ENCODE measurements at places on chromosomes 13 and 19.

- peak; percentile 32 for DNase-seq
Measured at GRCh38 chr13:109867766-109868165, 81.4 kb upstream of the IRS2 start.

GRCh38 chr13:83815598-83815997 is 66.7 kb downstream of the SLITRK1 start:
- DNase-seq = no peak

- no peak for DNase-seq
Measured at GRCh38 chr19:6020166-6020882, 42.4 kb upstream of the RANBP3 start.

GRCh38 chr19:19657397-19657783 is 6.1 kb downstream of the ATP13A1 start:
- DNase-seq = no peak

DNA sequence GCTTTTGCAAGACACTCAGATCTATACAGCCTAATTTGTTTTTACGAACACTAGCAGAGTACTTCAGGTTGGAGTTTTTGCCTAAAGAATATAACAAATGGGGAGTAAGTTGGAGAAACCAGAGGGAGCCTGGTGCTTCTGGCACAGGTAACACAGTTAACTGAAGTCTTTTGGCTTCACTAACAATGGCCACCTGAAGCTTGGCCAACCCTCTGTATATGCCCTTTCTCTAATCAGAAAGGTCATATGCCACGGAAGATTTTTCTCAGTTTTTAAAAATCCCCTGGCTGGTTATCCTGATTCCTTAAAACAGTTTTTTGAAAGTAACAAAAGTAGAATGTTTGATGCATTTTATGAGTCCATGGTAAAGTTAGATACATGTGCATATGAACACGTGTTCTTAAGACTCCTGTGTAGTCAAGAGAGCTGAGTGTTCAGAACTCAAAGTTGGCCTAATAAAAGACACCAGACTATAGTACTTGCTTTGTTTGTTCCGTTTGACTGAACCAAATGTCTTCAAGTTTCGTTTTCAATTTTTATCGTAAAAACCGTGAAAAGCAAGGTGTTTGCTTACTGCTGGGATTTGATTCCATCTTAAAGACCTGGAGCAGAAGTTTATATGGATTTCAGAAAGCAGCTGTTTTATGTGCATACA is 137.5 kb downstream of the KCNRG start:
- DNase-seq = no peak

DNA sequence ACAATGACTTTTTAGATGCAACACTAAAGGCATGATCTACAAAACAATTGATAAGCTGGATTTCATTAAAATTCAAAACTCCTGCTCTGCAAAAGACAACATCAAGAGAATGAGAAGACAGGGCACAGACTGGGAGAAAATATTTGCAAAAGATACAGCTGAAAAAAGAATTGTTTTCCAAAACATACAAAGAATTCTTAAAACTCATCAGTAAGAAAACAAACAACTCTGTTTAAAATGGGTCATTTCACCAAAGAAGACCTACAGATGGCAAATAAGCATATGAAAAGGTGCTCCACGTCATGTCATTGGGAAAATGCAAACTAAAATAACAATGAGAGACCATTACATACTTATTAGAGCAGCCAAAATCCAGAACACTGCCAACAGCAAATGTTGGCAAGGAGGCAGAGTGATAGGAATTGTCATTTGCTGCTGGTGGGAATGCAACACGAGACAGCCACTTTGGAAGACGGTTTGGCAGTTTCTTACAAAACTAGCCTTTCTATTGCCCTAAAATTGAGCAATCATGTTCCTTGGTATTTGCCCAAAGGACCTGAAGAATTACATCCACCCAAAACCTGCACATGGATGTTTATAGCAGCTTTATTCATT is 39.2 kb downstream of the FLT1 start:
- DNase-seq = no peak

DNA sequence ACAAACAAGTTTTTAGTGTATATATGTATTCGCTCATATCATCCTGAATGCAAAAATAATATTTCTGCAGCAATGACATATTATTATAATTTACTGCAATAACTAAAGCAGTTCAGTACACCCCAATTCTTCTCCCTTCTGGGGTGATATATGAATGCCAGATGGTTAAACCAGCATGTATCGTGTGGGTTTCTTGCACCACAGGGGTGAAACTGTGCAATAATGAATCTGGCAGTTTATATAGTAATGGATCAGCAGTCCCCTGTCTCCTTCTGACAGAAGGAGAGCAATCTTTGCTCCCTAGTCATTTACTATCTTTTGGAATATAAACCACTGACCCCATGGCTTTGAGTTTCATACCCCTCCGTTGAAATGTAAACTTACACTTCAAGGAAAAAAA is 228.6 kb upstream of the KLHL1 start:
- DNase-seq = no peak

DNA sequence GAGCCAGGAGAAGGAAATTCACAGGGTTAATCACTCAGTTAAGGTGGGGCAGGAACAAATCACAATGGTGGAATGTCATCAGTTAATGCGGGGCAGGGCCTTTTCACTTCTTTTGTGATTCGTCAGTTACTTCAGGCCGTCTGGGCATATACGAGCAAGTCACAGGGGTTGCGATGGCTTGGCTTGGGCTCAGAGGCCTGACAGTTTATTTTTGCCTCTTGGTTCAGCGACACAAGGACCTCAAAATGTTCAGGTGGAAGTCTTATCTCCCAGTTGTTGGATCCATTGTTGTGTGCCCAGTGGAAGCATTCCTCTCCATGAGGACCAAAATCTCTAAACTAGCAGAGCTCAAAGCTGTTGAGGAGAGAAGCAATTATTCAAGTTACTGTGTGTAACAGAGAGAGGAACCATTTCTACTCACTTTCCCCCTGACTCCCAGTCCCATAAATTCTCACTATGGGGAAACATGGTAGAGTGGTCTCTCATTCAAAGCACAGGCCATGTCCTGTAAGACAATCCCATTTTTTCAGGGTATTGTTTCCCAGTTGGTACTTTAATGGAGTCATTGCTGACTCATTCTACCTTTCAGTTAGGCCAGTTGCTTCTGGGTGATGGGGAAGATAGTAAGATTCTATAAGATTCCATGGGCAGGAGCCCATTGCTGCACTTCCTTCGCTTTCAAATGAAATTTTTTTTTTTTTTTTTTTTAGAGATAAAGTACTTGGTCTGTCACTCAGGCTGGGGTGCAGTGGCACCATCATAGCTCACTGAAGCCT is 8.8 kb upstream of the COX7A1 start:
- DNase-seq = no peak

DNA sequence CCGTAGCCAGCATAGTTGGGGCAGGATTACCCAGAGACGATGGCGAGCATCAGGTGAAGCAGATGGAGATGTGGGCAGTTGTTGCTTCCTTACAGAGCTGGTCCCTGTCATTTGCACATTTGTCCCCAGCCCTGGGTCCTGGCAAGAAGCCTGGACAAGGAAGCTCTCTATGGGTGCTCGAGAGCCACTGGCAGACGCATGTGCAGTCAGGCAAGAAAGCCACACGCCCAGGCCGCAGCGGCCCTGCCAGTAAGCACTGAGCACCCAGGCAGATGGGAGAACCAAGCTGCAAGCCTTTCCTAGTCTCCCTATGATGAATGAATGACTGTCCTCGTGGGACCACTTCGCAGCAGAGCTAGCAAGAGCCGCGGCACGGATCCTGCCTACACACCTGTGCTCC is 182.8 kb downstream of the FOXO1 start:
- no peak for DNase-seq

- DNase-seq = peak; percentile 4
Measured at GRCh38 chr19:18053576-18054219, 33.0 kb downstream of the IL12RB1 start.

- no peak for DNase-seq
Measured at GRCh38 chr13:51071493-51071892, 39.6 kb downstream of the C13orf42 start.

DNA sequence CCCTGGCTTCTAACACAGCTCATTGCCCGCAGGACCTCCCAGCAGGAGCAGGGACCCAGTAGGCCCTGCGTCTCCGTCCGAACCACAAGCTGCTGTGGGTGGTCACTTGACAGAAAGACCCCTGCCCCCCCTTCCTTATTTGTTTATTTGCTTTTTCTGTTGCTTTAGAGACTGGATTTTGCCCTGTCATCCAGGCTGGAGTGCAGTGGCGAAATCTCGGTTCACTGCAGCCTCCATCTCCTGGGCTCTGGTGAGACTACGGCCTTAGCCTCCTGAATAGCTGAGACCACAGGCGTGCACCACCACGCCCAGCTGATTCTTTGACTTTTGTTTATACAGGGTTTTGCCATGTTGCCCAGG is 7.6 kb upstream of the PTBP1 start:
- no peak for DNase-seq

GRCh38 chr13:64782466-64782865 is 2447.7 kb downstream of the PCDH9 start:
- no peak for DNase-seq

DNA sequence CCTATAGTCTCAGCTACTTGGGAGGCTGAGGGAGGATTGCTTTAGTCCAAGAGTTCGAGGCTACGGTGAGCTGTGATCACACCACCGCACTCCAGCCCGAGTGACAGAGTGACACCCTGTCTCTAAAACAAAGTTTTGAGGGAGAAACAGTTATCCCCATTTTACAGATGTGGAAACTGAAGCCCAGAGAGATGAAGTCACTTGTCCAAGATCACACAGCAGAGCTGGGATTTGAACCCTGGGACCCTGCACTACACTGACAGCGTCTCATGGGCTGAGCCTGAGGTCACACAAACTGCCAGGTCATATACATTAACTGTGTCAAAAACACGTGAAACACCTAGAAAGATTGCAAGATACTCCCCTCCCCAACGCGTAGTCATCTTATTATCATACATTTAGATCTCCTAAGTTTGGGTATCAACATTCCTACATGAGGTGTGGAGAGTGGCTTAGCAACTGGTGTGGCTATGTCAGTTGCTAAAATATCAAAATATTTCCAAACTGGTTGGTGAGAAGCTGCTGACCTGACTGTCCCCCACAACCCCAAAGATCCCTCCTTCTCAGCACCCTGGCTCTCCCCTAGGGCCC is 8.2 kb downstream of the FCGBP start:
- no peak for DNase-seq

DNA sequence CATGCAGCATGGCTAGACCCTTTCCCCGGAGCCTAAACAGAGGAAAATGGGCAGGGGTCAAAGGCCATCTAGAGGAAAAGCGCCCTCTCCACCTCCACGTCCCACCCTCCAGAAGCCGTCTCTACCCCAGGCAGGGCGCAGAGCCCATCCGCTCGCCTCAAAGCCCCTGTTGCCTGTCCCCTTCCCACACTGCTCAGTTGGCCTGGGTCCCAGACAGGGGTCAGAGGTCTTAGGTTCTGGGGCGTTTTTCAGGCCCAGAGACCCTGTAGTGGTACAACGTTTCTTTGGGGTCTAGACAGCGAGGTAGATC is 285 bp downstream of the TMEM143 start:
- DNase-seq = no peak

- no peak for DNase-seq
Measured at GRCh38 chr19:3220576-3220975, 3.9 kb upstream of the CELF5 start.

DNA sequence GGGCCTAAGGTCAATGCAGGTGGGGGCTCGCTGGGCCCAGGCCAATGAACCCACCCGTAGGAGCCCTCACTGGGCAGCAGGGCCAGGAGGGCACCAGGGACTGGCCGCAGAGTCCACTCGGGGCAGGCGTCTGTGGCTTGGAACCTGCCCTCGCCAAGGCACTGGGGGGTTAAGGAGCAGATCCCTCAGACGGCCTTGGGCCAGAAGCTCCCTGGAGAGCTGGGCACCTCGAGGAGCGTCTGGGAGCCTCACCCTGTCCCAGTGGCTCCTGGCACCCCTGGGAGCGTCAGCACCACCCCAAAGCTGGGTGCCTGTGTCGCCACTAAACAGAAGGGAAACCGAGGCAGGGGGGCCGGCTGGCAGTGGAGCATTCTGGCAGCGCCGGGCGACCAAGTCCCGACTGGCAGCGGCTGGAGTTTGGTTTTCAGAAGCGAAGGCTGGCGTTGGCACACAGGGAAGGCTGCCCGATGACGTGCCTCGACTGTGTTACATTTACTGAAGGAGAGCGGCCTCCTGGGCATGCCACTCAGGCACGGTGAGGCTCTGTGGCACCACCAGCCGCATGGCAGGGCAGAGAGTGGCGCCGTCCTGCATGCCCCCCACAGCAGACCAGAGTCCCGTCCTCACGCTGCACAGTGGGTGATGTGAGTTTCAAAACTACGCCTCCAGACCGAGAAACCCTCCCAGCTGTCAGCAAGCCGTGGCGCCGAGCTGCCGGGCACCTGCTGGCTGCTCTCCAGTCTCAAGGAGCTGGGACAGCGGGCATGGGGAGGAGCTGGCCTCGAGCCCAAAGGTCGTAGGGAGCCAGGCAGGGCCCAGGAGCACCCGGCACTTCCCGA is 9.2 kb upstream of the MEX3D start:
- DNase-seq = no peak

GRCh38 chr13:73138638-73139491 is 80.1 kb downstream of the KLF5 start:
- peak; percentile 80 for DNase-seq

- no peak for DNase-seq
Measured at GRCh38 chr19:50567882-50568727, at the start of gene LRRC4B. Gene LRRC4B (minus strand): TSS chr19:50568435. CDS start chr19:50548838, 19,597 bp downstream.

DNA sequence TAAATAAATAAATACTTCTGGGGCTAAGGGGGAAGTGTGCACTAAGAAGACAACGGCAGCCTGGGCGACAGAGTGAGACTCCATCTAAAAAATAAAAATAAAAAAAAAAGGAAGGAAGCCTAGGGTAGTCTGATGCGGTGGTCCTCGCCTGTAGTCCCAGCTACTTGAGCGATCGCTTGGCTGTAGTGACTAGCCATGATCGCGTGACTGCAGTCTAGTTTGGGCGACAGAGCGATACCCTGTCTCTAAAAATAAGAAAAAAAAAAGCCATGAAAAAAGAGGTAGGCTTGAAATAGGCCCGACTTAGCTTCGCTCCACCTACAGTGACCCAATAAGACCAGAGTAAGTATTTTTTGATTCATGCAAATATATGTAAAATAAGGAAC is 661 bp upstream of the BABAM1 start:
- DNase-seq = no peak

GRCh38 chr13:99507986-99508385 is 6.7 kb downstream of the TM9SF2 start:
- DNase-seq = no peak

- DNase-seq = no peak
Measured at GRCh38 chr13:75724752-75725517, 88.8 kb downstream of the LMO7 start.

- no peak for DNase-seq
Measured at GRCh38 chr13:77528834-77529500, 6.5 kb upstream of the SCEL start.

All from HCEC 1CT (cell line).